COR-L47 (cell line): ENCODE measurements at places on chromosomes 1 and 21.
A peak's percentile ranks its signal among the peaks of the same experiment; 100 is the strongest.

DNA sequence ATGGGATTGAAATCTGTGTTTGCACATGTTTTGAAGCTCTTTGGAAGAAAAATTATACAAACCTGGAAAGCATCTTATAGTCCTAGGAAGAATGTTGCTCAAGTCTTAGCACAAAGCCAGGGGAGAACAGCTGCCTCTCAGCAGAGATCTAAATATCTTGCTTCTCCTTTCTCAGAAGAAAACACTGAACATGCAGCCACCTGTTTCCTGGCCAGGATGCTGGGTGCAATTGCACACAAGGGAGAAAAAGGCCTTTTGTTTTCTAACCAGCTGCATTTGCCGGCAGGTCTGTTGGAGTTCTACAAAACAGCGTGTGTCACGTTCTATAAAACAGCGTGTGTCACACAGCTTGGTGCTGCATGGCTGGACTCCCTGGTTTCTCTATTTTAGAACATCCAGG, 259.6 kb upstream of the PLD5 start:
- DNase-seq: peak; percentile 84

- DNase-seq: no peak
These were observed 30.9 kb downstream of the SKI start for GRCh38 chr1:2258996-2259395.

GRCh38 chr1:48462716-48463302, 9.2 kb downstream of the SPATA6 start:
- DNase-seq: no peak

- DNase-seq: no peak
These were observed 75.2 kb upstream of the TEKT2 start for GRCh38 chr1:36008546-36009197.

DNA sequence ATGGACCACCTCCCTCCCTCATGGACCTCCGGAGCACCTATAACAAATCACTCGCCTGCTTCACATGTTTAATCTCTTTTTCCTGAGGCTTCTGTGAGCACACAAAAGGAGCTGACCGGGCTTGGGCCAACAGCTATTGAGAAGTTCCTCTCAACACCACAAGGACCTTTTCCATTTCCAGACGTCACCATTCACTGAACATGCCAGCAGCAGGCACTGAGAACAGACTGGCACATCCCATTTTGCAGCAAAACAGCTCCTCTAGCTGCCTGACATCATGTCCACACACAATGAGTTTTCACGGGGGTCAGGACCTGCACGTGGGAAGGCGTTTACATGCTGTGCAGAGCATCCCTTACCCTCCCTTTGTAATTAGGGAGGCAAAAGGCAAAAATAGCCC, 11.0 kb downstream of the SUSD4 start:
- no peak for DNase-seq

DNA sequence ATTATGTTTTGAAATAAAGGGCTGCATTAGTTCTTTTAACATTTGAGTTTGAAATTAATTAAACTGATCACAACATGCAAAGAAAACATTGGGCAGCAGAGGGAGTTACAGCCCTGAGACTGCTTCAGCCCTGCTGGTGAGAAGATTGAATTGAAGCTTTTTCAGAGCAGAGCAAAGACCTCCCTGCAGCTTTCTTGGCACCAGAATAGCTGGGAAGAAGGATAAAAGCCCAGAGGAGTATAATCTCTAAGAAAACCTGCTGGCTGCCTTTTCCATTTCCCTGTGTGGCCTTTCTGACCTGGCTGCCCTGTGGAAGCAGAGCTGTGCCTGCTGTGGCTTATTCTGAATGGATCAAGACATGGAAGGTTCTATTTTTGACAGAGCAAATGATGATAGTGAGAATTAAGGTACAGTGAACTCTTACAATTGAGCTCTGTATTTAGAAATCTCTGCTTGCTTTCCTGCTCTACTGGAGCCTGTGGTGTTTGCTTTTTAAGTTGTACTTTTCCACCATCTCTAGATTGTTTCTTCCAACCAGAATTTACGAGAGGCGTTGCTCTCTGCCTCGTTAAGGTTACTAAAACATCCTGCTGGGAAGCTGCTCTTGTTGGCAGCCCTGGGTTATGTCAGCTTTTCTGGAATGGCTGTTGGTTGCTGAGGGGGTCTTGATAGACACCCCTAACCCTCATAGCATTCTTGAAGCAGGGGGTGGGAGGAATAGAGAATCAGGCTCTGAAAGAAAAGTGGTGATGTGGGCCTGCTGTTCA, 9.9 kb downstream of the SNRPE start:
- peak; percentile 69 for DNase-seq

GRCh38 chr1:35567947-35568558, 5.1 kb upstream of the TFAP2E start:
- no peak for DNase-seq

DNA sequence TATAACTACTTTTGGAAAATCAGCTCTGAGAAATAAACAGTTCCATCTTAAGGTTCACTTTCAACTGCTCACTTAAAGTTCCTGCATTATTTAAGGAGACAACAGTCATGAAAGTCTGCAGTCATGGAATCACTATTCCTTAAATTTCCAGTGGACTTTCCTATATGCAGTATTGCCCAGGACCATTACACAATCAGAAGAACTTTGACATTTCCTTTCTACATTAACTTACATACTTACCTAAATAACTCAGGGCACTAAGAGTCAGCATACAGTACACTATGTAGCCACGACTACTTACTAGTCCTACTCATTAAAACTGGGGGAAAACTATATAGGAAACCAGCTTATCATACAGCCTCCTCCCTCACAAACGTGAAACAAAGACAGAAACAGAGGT, 220.1 kb downstream of the SLC45A1 start:
- DNase-seq: no peak

GRCh38 chr1:231340328-231341013, 2.4 kb downstream of the SPRTN start:
- no peak for DNase-seq

- DNase-seq: no peak
These were observed 324.8 kb downstream of the DISC1 start for GRCh38 chr1:231951374-231951773.

DNA sequence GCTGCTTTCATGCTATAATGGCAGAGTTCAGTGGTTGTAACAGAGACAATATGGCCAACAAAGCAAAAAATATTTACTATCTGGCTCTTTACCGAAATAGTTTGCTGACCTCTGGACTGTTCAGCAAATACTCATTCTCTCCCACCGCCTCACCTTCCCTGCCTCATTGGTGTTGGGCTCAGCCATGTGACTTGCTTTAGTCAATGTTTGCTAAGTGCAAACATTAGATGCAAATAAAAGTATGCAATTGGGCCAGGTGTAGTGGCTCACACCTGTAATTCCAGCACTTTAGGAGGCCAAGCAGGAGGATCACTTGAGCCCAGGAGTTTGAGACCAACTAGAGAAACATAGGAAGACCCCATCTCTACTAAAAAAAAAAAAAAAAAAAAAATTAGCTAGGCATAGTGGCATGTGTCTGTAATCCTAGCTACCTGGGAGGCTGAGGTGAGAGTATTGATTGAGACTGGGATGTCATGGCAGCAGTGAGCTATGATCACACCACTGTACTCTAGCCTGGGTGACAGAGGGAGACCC, 55.1 kb downstream of the RPL5 start:
- DNase-seq: peak; percentile 59

GRCh38 chr1:203682473-203683383, 56.1 kb downstream of the ATP2B4 start:
- no peak for DNase-seq

DNA sequence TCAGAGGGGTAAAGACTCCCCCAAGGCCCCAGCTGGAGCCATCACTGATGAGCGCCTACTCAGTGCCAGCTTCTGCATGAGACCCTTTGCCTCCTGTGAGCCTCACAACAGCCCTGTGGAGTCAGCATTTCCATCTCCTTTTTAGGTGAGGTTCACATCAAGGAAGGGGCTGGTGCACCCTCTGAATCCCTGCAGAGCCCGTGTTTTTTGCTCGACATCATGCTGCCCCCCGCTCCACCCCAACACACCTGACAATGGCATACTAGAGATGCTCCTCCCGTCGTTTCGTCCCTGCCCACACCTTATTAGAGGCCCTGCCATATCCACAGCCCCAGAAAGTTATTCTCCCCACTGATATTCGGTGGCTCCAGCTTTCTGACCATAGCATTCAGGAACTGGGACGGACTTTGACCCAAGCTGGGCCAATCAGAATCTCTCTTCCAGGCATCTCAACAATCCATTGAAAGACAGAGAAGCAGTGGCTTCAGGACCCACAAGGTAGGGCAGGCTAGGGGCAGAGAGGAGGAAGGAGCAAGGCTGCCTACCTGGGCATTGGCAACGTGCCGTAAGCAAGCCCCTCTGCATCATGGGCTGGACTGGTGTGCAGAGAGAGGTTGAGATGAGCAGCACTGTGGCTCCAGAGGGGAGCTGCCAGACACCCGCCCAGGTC, 32.7 kb downstream of the EPHA10 start:
- DNase-seq: no peak

GRCh38 chr1:204308023-204308628, 51.6 kb downstream of the PLEKHA6 start:
- no peak for DNase-seq

DNA sequence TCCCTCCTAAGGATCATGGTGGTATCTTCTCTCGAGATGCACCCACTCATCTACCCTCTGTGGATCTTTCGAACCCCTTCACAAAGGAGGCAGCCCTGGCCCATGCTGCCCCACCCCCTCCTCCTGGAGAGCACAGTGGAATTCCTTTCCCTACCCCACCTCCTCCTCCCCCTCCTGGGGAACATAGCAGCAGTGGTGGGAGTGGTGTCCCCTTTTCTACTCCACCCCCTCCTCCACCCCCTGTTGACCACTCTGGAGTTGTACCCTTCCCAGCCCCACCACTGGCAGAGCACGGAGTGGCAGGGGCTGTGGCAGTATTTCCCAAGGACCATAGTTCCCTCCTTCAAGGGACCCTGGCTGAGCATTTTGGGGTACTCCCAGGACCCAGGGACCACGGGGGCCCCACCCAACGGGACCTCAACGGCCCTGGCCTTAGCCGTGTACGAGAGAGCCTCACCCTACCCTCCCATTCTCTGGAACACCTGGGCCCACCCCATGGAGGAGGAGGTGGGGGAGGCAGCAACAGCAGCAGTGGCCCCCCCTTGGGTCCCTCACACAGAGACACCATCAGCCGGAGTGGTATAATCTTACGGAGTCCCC, 14.5 kb upstream of the TARS2 start:
- no peak for DNase-seq

DNA sequence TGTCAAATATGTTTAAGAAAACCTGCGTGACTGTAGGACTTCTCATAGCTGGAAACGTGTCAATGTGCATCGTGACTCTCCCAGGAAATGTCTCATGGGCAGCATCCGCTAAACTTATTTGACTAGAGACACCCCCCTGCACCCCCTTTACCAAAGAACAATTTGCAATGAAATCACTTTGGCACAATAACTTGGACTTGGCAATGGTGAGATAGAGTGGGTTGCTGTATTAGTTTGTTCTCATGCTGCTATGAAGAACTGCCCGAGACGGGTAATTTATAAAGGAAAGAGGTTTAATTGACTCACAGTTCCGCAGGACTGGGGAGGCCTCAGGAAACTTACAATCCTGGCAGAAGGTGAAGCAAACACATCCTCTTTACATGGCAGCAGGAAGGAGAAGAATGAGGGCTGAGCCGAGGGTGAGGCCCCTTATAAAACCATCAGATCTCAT, 13.8 kb downstream of the CLDN14 start:
- DNase-seq: no peak

- DNase-seq: no peak
These were observed 178.4 kb downstream of the PSMG1 start for GRCh38 chr21:39004634-39005501.

DNA sequence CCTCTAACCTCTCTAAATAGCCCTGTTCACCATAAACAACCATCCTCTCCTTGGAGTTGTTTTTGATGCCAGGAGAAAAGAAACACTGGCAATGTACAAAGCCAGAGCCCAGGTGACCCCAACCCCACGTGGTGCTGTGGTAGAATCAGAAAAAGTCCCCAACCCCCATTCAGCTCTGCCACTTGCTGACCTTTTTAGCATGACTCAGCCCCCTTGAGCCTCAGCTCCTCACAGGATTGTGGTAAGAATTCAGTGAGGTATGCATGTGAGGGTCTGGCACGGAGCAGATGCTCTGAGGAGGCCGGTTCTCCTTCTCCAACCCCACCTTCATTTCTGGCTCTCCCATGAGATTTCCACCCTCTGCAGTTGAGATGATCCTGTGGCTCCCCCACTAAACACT, 11.1 kb upstream of the CHI3L1 start:
- no peak for DNase-seq

DNA sequence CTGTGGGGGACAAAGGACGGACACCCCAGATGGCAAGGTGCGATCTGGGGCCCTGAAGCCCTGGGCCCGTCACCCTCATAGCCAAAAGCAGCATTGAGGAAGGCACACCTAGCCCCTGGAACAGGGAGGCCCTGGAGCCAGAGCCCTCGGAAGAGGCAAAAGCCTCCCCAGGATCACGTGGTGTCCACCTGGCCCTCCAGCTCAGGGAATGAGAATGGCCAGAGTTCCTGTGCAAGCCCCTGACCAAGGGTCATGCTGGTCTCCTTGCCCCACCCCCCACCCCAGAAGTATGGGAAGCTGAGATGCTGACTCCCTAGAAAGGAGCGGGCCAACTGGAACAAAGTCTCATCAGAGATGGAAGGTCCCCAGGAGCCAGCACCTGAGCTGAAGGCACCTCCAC, 1.0 kb upstream of the PDZK1IP1 start:
- DNase-seq: no peak

DNA sequence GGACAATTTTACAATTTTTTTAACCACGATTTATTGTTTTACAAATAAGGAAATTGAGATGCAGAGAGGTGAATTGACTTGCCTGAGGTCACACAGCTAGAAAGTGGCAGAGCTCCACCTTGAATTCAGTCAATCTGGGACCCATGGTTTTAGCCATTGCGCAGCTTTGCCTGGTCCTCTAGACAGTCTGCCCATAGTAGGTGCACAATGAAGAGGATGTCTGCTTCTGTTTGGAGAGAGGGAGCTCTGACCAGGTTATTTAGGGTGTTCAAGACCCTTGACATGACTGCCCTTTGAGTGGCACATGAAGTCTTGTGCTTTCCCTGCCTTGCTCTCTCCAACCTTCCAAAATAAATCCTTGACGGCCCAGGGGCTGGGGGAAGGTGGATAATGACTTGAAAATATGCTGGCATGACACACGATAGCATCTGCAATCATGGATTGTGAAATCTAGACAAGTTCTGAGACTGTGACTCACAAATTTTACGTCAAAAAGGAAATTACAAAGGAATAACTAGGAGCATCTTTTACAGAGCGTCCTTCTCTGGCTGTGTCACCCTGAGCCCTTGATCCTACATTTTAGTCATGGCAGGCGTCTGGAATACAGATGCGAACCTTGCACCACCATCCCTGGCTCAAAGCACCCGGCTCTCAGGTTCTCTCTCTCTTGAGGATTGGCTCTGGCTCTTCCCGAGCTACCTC, 26.2 kb upstream of the ID3 start:
- no peak for DNase-seq
